ENCODE measurements at places on chromosomes 3 and 15.

GRCh38 chr3:71684046-71684756, 41.0 kb downstream of the EIF4E3 start:
- DNase-seq = no peak

- no peak for DNase-seq
These were observed 81.5 kb upstream of the PRICKLE2 start for GRCh38 chr3:64306745-64307144.

DNA sequence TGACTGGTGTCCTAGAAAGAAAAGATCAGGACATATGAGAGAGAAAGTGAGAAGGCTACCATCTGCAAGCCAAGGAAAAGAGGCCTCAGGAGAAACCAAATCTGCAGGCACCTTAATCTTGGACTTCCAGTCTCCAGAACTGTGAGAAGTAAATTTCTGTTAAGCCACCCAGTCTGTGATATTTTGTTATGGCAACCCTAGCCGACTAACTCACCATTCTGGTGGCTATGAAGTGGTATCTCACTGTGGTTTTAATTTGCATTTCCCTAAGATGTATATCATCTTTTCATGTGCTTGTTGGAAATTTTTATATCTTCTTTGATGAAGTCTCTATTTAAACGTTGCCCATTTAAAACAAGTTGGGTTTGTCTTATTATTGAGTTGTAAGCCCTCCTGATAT, 40.6 kb downstream of the ILDR1 start:
- DNase-seq = no peak

DNA sequence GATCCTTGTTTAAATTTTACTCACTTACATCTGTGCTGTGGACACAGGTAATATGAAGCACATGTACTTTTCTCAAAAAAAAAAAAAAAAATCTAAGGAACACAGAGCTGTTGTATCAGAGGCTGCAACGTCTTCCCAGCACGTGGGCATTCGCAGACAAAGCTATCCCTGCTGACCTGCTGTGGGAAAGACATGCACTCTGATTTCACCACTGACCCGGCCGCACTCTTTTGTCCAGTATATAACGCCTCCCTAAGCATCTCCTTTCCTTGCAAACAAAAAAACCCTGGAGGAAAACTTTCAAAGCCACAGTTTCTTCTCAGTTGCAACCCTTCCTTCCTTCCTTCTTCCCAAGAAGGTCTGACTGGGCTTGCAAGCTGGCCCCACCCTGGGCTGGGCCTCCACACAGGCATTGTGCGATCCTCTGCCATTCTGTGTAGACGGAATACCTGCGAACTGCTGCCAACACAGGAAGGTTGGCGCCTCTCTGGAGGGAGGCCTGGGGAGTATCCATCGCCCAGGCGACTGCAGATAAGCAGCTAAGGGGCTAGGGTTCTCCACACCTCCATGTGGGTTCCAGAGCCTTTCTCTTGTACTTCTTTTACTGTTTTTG, 50.8 kb downstream of the SLC12A8 start:
- no peak for DNase-seq

- peak; percentile 22 for DNase-seq
These were observed 720 bp upstream of the TNIK start for GRCh38 chr3:171460725-171461524.

DNA sequence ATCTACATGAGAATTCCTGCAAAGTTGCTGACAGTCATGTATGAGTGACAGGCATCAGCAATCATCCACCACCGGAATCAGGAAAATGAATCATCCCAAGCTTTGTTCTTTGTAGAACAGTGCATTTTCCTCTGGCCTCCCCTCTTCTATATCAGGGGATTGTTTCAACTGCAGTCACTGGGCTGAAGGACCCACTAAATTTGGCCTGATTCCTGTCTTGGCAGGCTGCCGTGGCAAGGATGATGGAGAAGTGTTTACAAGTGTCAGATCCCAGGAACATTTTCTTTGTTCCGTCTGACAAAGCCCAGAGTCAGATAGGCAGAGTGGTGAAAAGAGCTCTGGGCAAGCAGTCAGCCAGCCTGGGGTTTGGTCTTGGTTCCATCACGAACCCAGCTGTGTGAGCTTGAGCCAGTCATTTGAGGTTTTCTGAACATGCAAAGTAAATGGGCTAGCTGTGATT, 175.1 kb upstream of the TSC22D2 start:
- DNase-seq = no peak

GRCh38 chr3:143000528-143000927, 842 bp upstream of the U2SURP start:
- DNase-seq = no peak

DNA sequence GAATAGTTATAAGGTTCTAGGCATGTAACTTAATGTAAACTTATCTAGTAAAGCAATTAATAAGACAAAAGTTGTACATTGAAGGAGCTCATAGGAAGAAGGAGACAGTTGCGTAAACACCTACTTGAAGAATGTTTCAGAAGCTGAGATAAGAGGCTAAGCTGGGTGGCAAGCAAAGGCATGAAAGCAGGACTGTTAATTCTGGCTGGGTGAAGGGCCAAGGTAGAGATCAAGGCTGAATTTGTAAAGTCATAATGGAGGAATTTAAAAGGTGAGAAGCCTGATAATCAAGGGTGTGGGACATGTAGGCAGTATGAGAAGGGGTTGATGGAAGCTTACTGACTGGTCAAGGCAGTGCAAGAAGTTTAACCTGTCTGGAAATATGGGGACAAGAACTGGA, 80.4 kb upstream of the TGFBR2 start:
- no peak for DNase-seq

GRCh38 chr3:78986416-78987101, 781.2 kb downstream of the ROBO1 start:
- DNase-seq = no peak

DNA sequence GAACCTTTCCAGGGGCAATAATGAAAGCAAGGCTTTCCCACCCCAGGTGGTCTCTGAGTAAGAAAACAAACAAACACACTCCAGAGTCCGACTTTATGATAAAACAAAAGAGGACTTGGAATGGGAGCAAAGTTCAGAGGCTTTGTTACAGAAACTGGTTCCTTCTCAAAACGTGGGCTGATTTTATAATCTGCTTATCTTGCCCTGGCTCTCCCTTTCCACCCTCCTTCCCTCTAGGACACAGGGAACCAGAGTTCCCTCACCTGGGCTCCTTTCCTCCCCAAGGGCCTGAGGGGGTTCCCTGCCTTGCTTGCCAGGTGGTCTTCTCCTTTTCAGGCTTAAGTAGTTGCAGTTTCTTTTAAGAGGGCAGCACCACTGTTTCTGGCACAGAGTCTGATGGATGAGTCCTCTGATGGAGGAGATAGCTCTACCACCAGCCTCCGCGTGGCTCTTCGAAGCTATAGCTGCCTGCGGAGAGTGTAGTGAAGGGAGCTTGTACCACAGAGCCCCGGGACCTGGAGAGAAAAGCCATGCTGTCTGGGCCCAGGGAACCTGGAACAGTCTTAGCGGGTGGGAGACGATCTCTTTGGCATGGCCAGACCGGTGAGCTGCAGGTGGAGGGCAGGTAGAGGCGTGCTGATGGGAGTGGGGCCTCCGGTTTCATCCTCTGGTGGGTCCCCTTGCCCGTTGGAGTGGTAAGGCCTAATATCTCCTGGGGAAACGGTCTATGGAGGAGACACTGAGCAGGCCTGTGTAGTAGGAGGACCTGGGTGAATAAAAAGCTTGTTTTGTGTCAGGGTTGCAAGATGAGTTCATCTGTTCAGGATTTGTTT, 68.7 kb downstream of the SMAD6 start:
- no peak for DNase-seq

GRCh38 chr3:52983336-52983807, 62.5 kb downstream of the SFMBT1 start:
- DNase-seq = no peak

- DNase-seq = no peak
These were observed 20.0 kb upstream of the KLF13 start for GRCh38 chr15:31306426-31307269.

GRCh38 chr3:170171563-170171962, 10.0 kb downstream of the PHC3 start:
- no peak for DNase-seq

DNA sequence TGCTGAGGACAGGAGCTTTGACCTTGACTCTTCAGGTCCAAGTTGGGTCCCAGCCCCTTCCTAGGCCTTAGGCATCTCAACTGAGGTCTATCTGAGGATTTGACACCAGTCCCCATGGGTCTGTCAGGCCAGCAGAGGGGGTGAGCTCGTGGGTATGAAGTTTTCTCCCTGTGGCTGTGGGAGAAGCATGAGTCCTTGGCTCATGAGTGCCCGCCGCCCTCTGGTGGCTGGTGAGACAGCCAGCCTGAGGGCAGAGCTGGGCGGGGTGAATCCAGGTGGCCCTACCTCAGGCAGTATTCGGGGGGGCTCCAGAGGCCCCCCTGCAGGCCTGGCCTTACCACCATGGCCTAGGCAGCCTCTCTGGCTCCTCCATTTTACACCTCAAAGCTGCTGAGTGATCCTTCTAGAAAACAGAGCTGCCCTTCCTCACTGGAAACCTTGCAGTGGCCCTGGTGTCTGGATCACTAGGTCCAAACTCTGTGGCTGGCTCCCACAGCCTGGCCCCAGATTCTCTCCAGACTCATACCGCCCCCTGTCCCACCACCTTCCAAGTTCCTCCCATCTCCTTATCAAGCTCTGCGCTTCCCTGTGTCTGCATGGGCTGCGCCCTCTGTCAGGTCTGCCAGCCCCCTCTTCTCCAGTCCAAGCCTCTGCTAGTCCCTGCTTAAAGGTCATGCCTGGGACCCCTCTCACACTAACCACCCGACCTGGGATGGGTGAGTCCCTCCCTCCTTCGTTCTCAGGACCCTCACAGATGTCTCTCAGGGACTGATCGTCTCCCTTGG, 16.1 kb downstream of the SH2D7 start:
- peak; percentile 71 for DNase-seq

GRCh38 chr3:42847731-42848130, 27.9 kb downstream of the CYP8B1 start:
- DNase-seq = no peak

DNA sequence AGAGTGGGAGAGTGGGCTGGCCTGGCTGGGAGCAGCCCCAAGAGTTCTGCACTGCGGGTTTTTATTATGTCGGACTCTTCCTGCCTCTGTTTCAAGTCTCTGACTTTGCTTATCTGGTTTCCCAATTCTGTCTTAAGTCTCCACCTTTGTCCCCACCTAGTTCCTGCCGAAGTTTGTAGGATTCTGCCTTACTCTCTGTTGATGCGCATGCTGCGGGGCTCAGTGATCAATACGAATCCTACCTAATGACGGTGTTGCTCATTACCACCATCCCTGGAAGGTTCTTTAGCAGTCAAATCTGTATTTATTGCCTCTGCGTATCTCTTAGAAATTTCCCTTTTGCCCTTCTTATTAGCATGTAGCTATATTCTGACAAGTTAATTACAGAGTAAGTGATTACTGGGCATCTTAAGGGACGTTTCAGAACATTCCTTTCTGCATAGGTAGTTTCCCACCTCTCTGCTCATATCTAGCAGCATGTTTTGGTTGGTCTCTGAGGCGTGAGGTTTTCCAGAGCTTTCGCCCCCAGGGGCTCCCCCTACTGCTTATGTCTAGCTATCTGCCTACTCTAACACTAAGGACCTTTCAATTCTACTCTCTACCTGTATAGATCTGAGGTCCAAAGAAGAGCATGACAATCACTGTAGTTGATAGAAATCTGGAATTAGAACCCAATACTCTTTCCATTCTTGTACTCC, 236.0 kb upstream of the EIF1B start:
- DNase-seq = no peak

DNA sequence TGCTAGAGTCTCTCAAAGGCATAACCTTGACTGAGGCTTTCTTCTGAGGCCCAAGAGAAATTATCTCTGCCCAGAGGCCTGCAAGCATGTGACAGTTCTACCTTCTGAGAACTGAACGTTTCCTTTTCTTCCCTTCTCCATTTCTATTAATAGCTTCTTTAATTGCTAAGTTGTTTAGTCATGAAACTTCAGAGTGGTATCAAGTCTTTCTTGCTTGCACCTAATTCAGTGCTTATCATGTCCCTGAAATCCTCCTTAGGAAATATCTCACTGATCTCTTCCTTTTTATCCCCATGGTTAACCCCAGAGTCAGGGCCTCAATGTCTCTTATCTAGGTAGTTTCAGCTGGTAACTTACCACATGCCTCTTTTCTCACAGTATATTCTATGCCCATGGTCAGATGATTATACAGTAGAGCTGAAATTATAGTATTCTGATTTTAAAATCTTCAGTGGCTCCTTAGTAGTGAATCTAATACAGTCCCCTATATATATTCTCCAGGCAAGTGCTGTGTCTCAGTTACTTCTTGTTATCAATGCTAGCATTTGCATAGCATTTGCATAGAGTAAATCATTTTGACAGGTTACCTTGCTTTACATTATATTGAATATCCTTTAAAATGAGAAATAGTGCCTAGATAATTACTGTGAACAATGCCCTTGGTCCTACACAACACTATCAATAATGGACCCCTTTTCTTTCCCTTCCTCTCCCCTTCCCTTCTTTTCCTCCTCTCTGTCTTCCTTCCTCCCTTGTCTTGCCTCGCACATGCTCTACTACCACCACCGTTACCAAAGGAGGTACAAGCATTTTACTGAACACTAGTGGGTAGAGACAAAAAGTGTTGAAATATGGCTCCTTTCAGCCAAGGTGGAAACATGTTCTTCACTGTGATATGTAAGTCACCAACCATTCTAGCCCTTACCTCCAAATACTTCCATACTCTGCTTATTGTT, 33.0 kb downstream of the KBTBD8 start:
- DNase-seq = no peak

DNA sequence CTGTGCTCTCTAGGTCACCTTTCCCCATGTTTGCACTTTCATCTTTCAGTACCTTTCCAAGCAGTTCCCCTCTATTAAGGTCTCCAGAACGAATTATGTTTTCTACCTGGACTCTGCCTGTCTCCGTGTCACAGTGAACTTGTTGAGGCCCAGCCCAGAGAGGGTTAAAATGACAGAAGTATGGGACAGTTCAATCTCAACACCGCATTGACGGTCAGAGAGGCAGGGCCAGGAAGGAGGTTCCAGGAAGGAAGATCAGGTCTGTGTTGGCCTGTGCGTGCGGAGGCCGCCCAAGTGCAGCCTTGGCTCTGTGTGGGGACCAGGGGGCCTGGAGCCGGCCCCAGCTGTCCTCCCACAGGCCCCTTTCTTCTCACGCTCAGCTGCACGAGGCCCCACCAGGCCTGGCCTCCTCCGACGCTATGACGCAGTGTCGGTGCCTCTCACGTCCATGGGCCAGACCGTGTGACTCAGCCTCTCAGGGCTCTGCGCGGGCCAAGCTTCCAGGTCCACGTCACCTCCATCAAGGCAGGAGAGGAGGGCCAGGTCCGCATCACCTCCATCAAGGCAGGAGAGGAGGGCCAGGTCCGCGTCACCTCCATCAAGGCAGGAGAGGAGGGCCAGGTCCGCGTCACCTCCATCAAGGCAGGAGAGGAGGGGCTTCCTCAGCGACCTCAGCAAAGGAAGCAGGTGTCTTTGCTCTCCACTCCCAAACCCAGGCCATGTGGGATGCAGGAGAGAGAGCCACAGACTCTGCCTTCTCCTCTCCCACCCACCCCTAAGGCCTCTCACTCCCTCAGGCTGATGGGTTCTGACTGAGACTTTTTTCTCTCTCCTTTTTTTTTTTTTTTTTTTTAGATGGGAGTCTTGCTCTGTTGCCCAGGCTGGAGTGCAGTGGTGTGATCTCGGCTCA, 83.1 kb downstream of the CPN2 start:
- DNase-seq = no peak

Data from T-helper 17 cell (primary cell).